ENCODE measurements at places on chromosomes 3 and 15. TPM values are rescaled to one million over a fixed set of nuclear protein-coding genes. Genes with fewer than 3 reads are reported as not detected.

GRCh38 chr3:143152043-143152442 lies 32.5 kb downstream of the CHST2 start:
- no peak for DNase-seq
- peaks cover 3% of the 10 kb centered on the region for H3K4me1 ChIP-seq
- no peaks in the 10 kb centered on the region for H3K36me3 ChIP-seq
- no peaks in the 10 kb centered on the region for H3K27me3 ChIP-seq
- no peak overlapping the region for H3K27ac ChIP-seq

CFAP92 gene
- total RNA-seq = under 0.01 TPM

- H3K27ac ChIP-seq = no peak overlapping the region
- H3K4me3 ChIP-seq = no peak overlapping the region
- no peaks in the 10 kb centered on the region for H3K36me3 ChIP-seq
- peaks cover 2% of the 10 kb centered on the region for H3K4me1 ChIP-seq
- DNase-seq = no peak
These were observed 1.4 kb downstream of the GATA2 start for GRCh38 chr3:128491691-128491940.

SCAANT1 gene
- 1.7 TPM for total RNA-seq

DNA sequence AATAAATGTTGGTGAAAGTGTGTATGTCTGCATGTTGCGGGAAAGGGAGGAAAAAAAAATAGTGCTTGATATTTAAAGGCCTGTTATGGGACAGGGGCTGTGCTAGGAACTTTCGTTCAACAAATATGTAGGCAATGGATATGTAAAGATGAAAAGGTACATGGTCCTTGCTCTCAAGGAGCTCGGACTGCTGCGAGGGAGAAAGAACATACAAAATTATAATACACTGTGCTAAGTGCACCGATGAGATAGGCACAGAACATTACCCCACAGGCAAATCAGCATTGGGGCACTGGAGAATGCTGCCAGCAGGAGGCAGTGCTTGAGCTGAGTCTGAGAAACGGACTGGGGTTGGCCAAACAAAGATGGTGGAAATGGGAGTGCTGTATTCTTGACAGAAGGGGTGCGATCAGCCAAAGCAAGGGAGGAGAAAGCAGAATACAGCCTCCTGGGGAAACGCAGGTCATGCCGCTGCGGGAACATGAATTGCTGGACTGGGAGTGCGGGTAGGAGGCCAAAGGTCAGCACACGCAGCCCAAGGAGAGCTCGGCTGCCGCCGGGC lies 649 bp downstream of the C15orf40 start:
- H3K36me3 ChIP-seq = peaks cover 3% of the 10 kb centered on the region
- H3K27me3 ChIP-seq = no peaks in the 10 kb centered on the region
- peak; percentile 65 for DNase-seq
- peaks cover 5% of the 10 kb centered on the region for H3K4me1 ChIP-seq

CLDN18 gene
- not detected for total RNA-seq

SPRED1 gene
- total RNA-seq = 39.0 TPM

- peak; percentile 99 for DNase-seq
- H3K4me1 ChIP-seq = peaks cover 30% of the 10 kb centered on the region
- peak overlapping the region; percentile 86 for H3K27ac ChIP-seq
- no peaks in the 10 kb centered on the region for H3K36me3 ChIP-seq
- H3K4me3 ChIP-seq = no peak overlapping the region
These were observed 72.1 kb downstream of the LRIG1 start for GRCh38 chr3:66428733-66429132.

DNA sequence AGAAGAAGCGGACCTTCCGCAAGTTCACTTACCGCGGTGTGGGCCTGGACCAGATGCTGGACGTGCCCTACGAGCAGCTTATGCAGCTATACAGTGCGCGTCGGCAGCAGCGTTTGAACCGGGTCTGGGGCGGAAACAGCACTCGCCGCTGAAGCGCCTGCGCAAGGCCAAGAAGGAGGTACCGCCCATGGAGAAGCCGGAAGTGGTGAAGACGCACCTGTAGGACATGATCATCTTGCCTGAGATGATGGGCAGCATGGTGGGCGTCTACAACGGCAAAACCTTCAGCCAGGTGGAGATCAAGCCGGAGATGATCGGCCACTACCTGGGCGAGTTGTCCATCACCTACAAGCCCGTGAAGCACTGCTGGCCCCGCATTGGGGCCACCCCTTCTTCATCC lies 390.4 kb upstream of the MEIS2 start:
- H3K36me3 ChIP-seq = no peaks in the 10 kb centered on the region
- H3K4me1 ChIP-seq = no peaks in the 10 kb centered on the region
- no peaks in the 10 kb centered on the region for H3K27me3 ChIP-seq
- H3K4me3 ChIP-seq = no peak overlapping the region
- DNase-seq = no peak

DNA sequence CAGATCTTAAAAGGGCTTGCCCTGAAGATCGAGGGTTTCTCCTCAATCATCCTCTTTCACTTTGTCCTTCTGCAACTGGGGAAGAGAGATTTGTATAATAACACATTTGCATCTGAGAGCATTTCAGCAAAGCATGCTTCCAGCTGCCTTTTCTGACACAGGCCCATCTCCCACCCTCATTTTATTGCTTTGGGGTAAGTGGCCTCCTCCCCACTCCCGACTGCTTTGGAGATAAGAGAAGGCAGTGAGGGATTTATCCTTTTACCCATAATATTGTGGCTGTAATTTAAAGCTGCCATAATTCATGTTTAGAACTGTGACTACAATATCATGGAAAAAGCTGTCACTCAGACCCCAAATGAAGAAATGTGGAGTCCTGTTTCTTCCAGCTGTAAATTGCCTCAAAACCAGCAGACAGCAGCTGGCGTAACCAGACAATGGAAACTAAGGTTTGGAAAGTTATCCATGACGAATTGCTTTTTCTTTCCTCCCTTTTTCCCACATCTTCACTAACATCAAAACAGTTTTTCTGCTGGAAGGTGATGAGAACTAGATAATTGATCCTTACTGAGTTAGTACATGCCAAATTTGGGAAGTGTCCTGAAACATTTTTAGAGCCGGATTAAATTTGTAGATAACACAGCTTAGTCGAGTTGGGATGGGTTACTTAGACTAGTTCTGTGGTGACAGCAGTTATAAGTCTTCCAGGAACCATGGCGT lies 104.2 kb upstream of the PFN2 start:
- no peak overlapping the region for H3K4me3 ChIP-seq
- H3K27ac ChIP-seq = no peak overlapping the region
- H3K27me3 ChIP-seq = no peaks in the 10 kb centered on the region
- peaks cover 19% of the 10 kb centered on the region for H3K4me1 ChIP-seq

- no peaks in the 10 kb centered on the region for H3K36me3 ChIP-seq
- peaks cover 7% of the 10 kb centered on the region for H3K27me3 ChIP-seq
- H3K27ac ChIP-seq = no peak overlapping the region
- no peak overlapping the region for H3K4me3 ChIP-seq
- H3K4me1 ChIP-seq = no peaks in the 10 kb centered on the region
These were observed 54.9 kb downstream of the EPHB3 start for GRCh38 chr3:184616436-184616835.

SLC35G2 gene
- 8.5 TPM for total RNA-seq

DNA sequence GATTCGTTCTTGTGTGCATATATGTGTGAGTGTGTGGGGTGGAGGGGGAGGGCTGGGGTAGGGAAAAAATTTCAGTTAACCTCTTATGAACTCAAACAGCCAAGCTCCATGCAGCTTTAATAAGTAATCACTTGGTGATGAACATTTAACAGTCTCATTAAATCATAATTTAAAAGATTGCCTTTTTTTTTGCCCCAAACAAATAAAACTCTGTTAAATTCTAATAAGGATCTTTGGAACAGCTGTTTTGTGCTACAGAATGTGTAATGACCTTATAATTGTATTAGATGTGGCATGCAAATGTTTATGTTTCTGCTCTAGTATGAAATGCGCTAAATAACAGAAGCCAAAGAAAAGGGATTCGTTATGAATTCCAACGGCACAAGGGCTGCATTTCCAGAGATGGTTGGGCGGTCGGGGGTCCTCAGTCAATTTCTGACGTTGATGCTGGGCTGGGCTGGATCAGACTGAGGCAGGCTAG lies 80.0 kb upstream of the RORA start:
- no peak overlapping the region for H3K27ac ChIP-seq
- no peak overlapping the region for H3K4me3 ChIP-seq
- H3K4me1 ChIP-seq = no peaks in the 10 kb centered on the region
- no peak for DNase-seq
- no peaks in the 10 kb centered on the region for H3K27me3 ChIP-seq

DNA sequence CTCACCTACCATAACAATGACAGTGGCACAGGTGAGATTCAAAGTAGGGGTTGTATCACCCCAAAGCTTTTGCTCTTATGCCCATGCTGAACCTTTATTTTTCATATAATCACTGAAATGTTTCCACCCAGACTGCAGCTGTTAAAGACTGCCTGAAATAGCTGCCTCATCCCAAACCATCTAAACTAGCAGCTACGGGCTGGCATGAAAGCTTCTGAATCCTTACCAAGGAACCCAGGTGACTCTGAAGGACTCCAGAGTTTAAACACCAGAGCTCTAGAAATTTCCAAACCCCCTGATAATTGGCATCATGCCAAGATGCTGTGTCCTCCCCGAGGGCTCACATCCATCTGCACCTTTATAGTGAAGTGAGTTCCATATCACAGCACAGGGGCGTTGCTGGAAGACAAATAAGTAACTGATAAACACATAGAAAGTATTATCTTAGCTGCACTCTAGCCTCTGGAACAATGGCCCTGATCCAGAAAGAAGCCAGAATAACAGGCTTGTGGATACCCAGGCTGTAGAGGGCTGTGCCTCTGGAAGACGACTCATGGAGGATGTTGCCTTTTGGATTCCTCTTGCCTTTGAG lies 238.9 kb downstream of the CADPS start:
- no peak overlapping the region for H3K4me3 ChIP-seq
- H3K36me3 ChIP-seq = no peaks in the 10 kb centered on the region
- no peaks in the 10 kb centered on the region for H3K4me1 ChIP-seq
- H3K27me3 ChIP-seq = no peaks in the 10 kb centered on the region
- H3K27ac ChIP-seq = no peak overlapping the region

DNA sequence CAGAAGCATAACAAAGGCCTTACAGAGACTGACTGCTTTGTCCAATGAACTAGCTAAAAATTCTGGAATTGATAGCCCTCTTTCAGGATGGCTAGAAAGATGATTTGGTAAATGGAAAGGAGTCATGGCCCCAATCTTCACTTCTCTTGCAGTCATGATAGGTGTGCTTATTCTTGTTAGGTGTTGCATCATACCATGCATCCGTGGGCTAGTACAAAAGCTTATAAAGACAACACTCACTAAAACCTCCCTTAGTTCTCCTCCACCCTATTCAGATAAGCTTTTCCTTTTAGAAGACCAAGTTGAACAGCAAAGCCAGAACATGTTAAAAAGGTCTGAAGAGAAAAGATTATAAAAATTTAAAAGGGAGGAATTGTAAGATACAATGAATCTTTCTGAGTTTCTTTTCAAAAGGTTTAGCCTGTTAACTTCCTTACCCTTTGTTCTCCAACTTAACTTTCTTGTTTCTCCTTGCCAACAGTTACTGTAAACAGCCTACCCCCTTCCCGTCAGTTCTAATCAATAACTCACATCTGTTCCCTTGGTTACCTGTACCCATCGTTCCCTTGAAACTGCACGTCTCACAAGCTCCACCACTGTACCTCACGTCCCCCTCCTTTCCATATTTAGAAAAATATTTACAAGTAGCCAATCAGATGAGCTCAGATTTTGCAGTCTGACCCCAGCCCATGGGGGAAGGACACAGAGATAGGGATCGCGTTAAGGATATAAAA lies 105.8 kb downstream of the ZBBX start:
- no peak overlapping the region for H3K27ac ChIP-seq
- H3K4me3 ChIP-seq = no peak overlapping the region
- no peaks in the 10 kb centered on the region for H3K4me1 ChIP-seq
- H3K36me3 ChIP-seq = no peaks in the 10 kb centered on the region

GRCh38 chr15:61318802-61319525 lies 89.9 kb upstream of the RORA start:
- no peaks in the 10 kb centered on the region for H3K36me3 ChIP-seq
- H3K4me1 ChIP-seq = no peaks in the 10 kb centered on the region
- no peak overlapping the region for H3K4me3 ChIP-seq
- DNase-seq = no peak

USP50 gene
- not detected for total RNA-seq

FBXL22 gene
- 0.50 TPM for total RNA-seq

DNA sequence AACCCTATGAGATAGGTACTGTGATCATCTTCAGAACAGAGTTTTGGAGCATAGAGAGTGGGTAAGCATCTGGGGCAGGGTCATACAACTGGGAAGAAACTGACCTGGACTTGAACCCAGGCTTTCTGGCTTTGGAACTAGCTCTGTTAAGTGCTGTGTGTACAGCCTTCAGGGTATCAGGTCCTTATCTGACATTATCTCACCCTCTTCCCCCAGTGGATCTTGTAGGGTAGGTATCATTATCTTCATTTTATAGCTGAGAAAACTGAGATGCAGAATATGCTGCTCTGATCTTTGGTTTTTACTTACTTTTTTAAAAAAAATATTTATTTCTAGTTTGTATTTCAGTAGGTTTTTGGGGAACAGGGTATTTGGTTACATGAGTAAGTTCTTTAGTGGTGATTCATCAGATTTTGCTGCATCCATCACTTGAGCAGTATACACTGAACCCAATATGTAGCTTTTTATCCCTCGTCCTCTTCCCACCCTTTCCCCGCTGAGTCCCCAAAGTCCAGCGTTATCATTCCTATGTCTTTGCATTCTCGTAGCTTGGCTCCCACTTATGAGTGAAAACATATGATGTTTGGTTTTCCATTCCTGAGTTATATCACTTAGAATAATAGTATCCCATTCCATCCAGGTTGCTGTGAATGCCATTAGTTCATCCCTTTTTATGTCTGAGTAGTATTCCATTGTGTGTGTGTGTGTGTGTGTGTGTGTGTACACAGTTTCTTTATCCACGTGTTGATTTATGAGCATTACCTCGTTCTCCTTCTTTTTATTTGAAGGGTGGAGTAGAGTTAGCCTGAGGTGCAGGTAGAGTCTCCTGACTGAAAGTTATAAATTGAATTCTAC lies 271.2 kb downstream of the PTPRG start:
- peaks cover 11% of the 10 kb centered on the region for H3K4me1 ChIP-seq
- no peaks in the 10 kb centered on the region for H3K27me3 ChIP-seq
- no peak overlapping the region for H3K4me3 ChIP-seq
- no peak overlapping the region for H3K27ac ChIP-seq

DNA sequence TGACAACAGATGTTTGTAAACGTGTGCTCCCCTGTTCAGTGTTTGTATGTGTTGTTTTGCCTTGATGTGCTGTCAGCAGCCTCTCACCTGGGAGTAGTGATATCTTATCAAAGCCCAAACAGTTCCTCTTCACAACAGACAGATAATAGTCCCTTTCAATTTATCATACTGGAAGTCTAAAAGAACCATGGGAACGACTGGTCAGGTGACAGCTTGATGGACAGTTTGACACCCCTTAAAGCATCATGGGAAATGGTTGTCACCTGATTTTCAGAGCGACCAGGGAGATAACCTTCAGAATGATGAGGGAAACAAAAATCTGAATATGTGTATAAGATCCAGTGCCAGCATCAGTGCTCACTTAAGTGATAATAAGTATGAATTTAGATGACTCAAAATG lies 146.3 kb upstream of the SOX2 start:
- H3K27ac ChIP-seq = no peak overlapping the region
- no peaks in the 10 kb centered on the region for H3K4me1 ChIP-seq
- H3K36me3 ChIP-seq = no peaks in the 10 kb centered on the region
- DNase-seq = no peak
- H3K4me3 ChIP-seq = no peak overlapping the region
- no peaks in the 10 kb centered on the region for H3K27me3 ChIP-seq

- H3K27ac ChIP-seq = no peak overlapping the region
- no peaks in the 10 kb centered on the region for H3K4me1 ChIP-seq
- H3K27me3 ChIP-seq = no peaks in the 10 kb centered on the region
- no peak overlapping the region for H3K4me3 ChIP-seq
- H3K36me3 ChIP-seq = no peaks in the 10 kb centered on the region
These were observed 179.3 kb downstream of the POTEB3 start for GRCh38 chr15:21260966-21261395.

NANOGP8 gene
- total RNA-seq = not detected
